ENCODE measurements at places on chromosomes 7 and 10.

- no peak for DNase-seq
Measured at GRCh38 chr10:93315246-93315645, 166.9 kb downstream of the MYOF start.

DNA sequence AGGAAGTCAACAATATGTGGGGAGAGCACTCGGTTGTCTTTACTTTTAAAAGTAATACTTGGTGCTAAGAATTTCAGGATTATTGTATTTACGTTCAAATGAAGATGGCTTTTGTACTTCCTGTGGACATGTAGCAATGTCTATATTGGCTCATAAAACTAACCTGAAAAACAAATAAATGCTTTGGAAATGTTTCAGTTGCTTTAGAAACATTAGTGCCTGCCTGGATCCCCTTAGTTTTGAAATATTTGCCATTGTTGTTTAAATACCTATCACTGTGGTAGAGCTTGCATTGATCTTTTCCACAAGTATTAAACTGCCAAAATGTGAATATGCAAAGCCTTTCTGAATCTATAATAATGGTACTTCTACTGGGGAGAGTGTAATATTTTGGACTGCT lies 32.7 kb downstream of the SIRT1 start:
- no peak for DNase-seq

- DNase-seq, result peak; percentile 65
Measured at GRCh38 chr7:157139111-157139809, 534 bp downstream of the UBE3C start.

GRCh38 chr7:45662540-45663166 lies 88.5 kb downstream of the ADCY1 start:
- DNase-seq, result no peak

DNA sequence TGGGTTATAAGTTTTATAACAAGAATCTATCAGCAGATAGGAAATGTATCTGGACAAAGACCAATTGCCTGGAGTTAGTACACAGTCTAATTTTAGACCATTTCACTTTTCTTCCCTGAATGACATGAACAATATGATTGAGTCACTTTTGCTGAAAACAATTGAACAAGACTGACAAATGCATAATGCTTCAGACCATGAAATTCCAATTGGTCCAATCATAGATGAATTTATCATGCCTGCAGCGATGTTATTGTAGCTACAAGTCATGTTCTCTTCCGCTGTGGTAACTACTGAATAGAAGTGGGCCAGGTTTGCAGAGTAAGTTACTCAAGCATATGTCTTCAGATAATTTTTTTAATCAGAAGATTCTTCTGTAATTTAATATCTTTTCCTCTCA lies 73.4 kb downstream of the VSTM2A start:
- no peak for DNase-seq

- DNase-seq, result no peak
Measured at GRCh38 chr7:155266440-155266839, 31.2 kb upstream of the INSIG1 start.

Measured in anterior cingulate cortex (tissue), 58 donors.